ENCODE measurements at places on chromosomes 11 and 22.
A peak's percentile ranks its signal among the peaks of the same experiment; 100 is the strongest.

- no peak for ATAC-seq
These were observed 963.1 kb upstream of the FAT3 start for GRCh38 chr11:91261513-91261912.

GRCh38 chr22:35552196-35552842 is 11.7 kb downstream of the RASD2 start:
- peak; percentile 36 for ATAC-seq

- peak; percentile 49 for ATAC-seq
These were observed 14.9 kb upstream of the TSKU start for GRCh38 chr11:76768088-76768908.

GRCh38 chr11:47488111-47488510 is 39.2 kb upstream of the RAPSN start:
- ATAC-seq = no peak

Data from SK-N-SH treated with all-trans-retinoic acid at 6 μM for 48 hours (cell line).